ENCODE measurements at places on chromosomes 13 and 19.

DNA sequence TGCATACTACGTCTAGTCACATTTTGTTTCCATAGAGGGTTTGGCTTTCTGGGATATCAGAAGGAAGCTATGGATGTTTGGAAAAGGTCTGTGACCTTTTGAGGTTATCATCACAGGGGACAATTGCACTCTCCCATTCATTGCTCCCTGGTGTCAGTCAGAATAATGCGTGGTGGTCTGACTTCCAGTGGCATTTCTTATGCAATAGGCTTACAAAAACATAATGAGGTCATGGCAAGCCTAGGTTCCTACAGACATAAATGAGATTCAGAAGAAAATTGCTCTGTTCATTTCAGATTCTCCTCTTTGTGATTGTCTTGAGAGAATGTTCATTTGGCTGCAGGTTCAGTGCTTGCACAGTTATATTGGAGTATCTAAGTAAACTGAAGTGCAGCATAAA lies 54.6 kb downstream of the ARHGAP35 start:
- DNase-seq, result no peak

DNA sequence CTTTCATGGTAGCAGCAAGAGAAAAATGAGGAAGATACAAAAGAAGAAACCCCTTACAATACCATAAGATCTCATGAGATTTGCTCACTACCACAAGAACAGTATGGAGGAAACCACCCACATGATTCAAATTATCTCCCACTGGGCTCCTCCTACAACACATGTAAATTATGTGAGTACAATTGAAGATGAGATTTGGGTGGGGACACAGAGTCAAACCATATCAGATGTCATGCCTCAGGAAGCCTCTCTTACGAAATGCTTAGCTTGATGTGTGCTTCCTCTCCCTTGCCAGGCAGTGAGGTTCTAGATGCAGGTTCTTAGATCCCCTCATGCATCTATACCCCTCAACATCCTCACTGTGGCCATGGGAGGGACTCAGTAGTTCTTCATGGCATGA lies 63.2 kb upstream of the RGCC start:
- DNase-seq, result no peak

- no peak for DNase-seq
Measured at GRCh38 chr19:12984683-12985048, 10.6 kb upstream of the NFIX start.

- DNase-seq, result no peak
Measured at GRCh38 chr13:22880741-22881720, 299.7 kb upstream of the SGCG start.

Data from stimulated activated CD4-positive, alpha-beta T cell treated with anti-CD3 and anti-CD28 coated beads, Interleukin-2, amount 100 ng/mL, for 24 hours (primary cell).